ENCODE measurements at places on chromosomes 4 and X. TPM values are rescaled to one million over a fixed set of nuclear protein-coding genes. Genes with fewer than 3 reads are reported as not detected.

Gene ZNF280C
- total RNA-seq = 2.3 TPM

Gene CT45A5
- not detected for total RNA-seq

Gene GPR173
- 2.7 TPM for total RNA-seq

GRCh38 chrX:82141942-82142341 is 940.0 kb downstream of the SH3BGRL start:
- DNase-seq = no peak

DNA sequence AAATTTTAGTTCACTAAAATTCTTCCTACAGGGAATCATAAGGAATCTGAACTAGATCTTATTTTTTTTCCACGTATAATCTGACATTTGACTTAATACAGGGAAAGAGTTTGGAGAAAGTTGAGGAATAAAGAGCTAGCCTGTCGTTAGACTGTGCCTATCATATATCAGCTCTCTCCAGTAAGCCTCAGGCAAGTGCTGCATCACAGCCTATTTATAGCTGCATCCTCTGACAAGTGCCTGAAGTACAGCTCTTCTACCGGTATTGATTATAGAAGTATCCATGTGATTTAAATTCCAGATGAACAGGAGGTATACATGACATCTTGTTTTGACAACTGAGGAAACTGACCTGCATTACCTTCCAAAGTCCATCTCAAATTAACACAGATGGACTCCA is 248.9 kb downstream of the TLL1 start:
- no peak for DNase-seq

GRCh38 chrX:41273638-41274037 is 60.3 kb upstream of the DDX3X start:
- no peak for DNase-seq

DNA sequence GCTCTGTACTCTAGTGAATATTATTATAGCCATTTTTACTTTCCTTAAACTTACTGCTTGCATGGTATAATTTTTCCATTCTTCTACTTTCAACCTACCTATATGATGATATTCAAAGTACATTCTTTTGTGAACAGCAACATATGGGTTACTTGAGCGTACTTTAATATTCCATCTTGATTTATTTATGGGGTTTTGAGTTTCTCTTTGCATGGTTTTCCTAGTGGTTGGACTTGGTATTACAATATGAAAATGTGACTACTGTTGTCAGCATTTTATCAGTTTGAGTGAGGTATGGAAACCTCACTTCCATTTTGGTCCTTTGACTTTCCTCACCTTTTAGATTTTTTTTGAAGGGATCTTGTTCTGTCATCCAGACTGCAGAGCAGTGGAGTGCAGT is 35.9 kb downstream of the ADGRG4 start:
- no peak for DNase-seq

- no peak for DNase-seq
Observed at GRCh38 chrX:129979207-129979920, 3.1 kb upstream of the BCORL1 start.

- no peak for DNase-seq
Observed at GRCh38 chrX:1400742-1401471, 9.0 kb upstream of the SLC25A6 start.

All from pulmonary artery endothelial cell (primary cell).